ENCODE measurements at places on chromosomes 2 and 18. TPM values are rescaled to one million over a fixed set of nuclear protein-coding genes. Genes with fewer than 3 reads are reported as not detected.
A peak's percentile ranks its signal among the peaks of the same experiment; 100 is the strongest.

The UNC80 gene
- total RNA-seq: not detected

The VAMP8 gene
- total RNA-seq: 11.9 TPM

The CASP8 gene
- total RNA-seq: 5.1 TPM

The SF3B6 gene
- 71.2 TPM for total RNA-seq

The IL37 gene
- not detected for total RNA-seq

The HNMT gene
- total RNA-seq: 8.0 TPM

DNA sequence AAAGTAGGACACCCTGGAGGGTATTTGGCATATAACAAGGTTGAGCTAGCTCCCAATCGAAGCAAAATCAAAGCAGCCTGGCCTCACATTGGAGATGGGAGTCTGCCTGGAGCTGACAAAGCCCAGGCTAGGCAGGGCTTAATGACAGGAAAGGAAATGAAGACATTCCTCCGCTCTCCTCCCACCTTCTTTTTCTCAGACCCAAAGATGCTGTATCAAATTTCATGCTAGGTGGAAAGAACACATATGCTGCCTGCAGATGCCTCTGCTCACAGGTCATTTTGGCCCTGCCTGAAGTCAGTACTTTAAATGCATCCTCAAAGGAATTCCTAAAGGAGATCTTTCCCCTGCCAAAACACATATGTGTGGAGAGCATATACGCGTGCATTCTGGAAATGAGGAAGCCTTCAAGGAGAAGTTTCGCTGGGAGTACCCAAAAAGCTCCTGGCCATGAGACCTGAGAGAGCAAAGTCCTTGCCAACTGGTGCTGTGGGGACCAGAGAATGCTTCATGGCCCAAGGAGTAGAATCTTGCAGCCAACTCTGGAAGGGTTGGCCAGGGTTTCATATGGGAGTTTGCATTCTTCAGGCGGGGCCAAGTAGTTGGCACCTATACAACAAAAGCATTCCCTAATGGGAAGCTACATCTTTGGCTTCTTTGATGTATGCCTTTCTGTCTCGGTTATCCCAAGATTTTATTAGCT lies 88.0 kb downstream of the AQP4 start:
- H3K4me1 ChIP-seq: no peaks in the 10 kb centered on the region
- no peak for DNase-seq
- no peak overlapping the region for H3K4me3 ChIP-seq
- H3K36me3 ChIP-seq: no peaks in the 10 kb centered on the region
- H3K27me3 ChIP-seq: no peaks in the 10 kb centered on the region

DNA sequence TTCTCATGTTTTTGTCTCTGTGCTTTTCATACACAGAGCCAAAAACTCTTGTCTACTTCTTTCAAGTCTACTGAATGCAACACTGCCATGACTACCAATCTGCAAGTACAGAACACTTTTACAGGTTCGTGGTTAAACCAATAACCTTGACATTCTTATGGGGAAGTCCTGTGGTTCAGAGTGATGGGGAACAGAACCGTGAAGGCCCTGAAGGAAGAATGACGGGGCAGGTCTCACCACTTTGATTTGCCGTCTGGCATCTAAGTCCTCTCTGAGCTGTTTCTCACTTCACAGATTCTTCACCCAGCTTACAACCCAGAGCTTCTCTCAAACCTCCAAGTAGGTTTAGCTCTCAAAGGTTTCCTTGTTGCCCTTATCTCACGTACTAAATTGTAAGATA lies 117.5 kb upstream of the SNTG2 start:
- H3K4me3 ChIP-seq: no peak overlapping the region
- no peak overlapping the region for H3K27ac ChIP-seq
- H3K36me3 ChIP-seq: no peaks in the 10 kb centered on the region
- no peak for DNase-seq
- H3K4me1 ChIP-seq: peaks cover 17% of the 10 kb centered on the region

- H3K27me3 ChIP-seq: no peaks in the 10 kb centered on the region
- H3K27ac ChIP-seq: no peak overlapping the region
- H3K4me1 ChIP-seq: no peaks in the 10 kb centered on the region
- no peak for DNase-seq
- H3K4me3 ChIP-seq: no peak overlapping the region
- H3K36me3 ChIP-seq: peaks cover 21% of the 10 kb centered on the region
These were observed 34.7 kb downstream of the TFPI start for GRCh38 chr2:187519419-187520120.

DNA sequence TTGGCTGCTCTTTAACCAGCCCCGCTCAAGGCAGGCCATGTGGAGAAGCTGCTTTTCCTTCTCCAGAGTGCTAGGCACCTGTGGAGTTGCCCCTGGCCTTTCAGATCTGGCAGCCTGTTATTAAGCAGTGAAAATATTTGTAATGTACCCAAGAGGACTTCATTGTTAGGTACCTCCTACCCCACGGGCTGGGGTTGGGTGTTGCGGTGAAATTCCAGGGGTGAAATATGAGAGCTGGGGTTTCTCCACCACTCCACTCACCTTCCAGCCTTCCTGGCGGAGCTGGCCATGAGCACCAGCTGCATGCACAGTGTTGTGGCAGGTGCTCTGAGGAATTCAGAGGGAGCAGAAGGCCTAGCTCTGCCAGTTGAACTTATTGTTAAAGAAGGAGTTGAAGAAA lies 39.1 kb downstream of the NTSR2 start:
- no peaks in the 10 kb centered on the region for H3K4me1 ChIP-seq
- no peak overlapping the region for H3K27ac ChIP-seq
- no peak overlapping the region for H3K4me3 ChIP-seq
- no peaks in the 10 kb centered on the region for H3K27me3 ChIP-seq

GRCh38 chr2:85694052-85695025 lies at the start of gene GNLY:
Gene GNLY, plus strand, starts transcription at chr2:85694358. Its CDS starts 61 bp downstream, at chr2:85694419.
- no peak within 1 kb of the TSS for H3K27ac ChIP-seq
- DNase-seq: peak; percentile 42
- no peak within 1 kb of the TSS for H3K4me3 ChIP-seq
- no peaks in the 10 kb centered on the region for H3K27me3 ChIP-seq
- no peaks in the 10 kb centered on the region for H3K4me1 ChIP-seq

- H3K36me3 ChIP-seq: no peaks in the 10 kb centered on the region
- DNase-seq: no peak
- no peaks in the 10 kb centered on the region for H3K27me3 ChIP-seq
- no peak overlapping the region for H3K27ac ChIP-seq
- H3K4me1 ChIP-seq: no peaks in the 10 kb centered on the region
These were observed 496.1 kb downstream of the EIPR1 start for GRCh38 chr2:2881499-2881898.

- H3K36me3 ChIP-seq: no peaks in the 10 kb centered on the region
- no peaks in the 10 kb centered on the region for H3K27me3 ChIP-seq
- peak overlapping the region; percentile 61 for H3K27ac ChIP-seq
- DNase-seq: peak; percentile 92
- H3K4me1 ChIP-seq: peaks cover 23% of the 10 kb centered on the region
These were observed 38.3 kb upstream of the IL1R1 start for GRCh38 chr2:102103992-102104871.

DNA sequence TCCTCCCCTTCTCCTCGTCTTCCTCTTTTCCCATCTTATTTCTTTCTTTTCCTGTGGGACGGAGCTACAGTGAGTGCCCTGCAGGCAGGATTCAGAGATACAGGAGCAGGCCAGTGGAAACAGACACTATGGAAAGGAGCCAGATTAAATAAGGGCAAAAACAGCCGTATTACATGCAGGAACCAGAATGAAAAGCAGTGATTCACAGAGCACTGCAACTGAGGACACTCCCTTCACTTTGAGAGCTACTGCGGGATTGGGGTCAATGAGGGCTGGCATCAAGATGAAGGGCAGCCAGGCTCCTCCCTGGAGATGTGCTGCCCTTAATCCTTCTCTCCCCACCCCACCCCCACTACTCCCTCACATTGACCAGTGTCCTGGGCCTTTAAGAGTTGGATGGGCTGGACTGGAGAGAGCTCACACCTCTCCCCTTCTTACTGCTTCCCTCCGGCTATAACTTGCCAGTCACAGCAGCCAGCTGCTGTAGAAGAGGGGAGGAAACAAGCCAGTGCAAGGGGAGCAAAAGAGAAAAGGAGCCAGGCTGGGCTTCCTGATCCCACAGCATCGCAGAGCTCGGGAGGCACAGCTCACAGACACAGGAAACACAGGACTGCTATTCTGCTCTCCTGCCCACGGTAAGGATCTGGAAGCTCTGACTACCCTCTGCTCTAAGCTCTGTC lies at the start of gene PLCD4:
PLCD4 (plus strand) TSS at position 464 of the 680 bp plus-strand sequence. CDS start 7,841 bp downstream, outside the sequence.
- DNase-seq: no peak
- H3K36me3 ChIP-seq: no peaks in the 10 kb centered on the region
- H3K4me1 ChIP-seq: peaks cover 17% of the 10 kb centered on the region
- no peaks in the 10 kb centered on the region for H3K27me3 ChIP-seq
- H3K27ac ChIP-seq: no peak within 1 kb of the TSS

All from right atrium auricular region (tissue), 2 donors.